ENCODE measurements at places on chromosomes 7 and 10.

DNA sequence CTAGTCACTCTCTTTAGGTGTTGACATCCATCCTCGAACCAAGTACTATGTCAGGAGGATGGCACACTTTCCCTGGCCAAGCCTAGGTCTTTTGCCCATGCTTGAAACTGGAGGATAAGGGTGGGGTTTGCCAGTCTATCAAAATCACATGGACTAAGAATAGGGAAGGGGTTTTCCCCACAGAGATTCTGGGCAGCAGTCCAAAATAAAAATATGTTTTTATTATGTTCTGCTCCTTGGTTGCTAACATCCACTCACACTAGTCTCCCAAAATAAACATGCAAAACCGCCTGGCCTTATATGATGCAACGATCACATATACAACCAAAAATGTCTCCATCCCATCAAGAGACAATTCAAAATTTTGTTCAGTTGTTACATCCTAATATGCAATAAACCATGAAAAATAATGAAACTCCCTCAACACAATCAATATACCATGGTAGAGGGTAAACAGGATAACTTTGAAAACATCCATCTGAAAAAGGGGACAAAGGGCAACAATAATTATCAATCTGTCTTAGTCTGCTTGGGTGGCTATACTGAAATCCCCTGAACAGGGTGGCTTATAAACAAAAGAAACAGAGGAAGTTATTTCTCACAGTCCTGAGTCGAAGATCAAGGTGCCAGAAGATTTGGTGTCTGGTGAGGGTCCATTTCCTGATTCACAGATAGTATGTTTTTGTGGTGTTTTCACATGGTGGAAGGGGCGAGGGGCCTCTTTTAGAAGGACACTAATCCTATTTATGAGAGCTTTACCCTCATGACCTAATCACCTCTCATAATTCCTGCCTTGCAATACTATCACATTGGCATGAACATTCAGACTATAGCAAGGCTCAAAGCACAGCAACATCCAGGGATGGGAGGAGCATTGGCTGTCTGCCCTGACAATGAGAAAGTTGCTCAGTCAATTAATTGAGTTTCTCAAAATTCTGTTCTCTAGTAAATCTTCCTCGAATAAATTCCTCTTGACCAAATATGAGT, 159.3 kb downstream of the ETV1 start:
- DNase-seq, result no peak

DNA sequence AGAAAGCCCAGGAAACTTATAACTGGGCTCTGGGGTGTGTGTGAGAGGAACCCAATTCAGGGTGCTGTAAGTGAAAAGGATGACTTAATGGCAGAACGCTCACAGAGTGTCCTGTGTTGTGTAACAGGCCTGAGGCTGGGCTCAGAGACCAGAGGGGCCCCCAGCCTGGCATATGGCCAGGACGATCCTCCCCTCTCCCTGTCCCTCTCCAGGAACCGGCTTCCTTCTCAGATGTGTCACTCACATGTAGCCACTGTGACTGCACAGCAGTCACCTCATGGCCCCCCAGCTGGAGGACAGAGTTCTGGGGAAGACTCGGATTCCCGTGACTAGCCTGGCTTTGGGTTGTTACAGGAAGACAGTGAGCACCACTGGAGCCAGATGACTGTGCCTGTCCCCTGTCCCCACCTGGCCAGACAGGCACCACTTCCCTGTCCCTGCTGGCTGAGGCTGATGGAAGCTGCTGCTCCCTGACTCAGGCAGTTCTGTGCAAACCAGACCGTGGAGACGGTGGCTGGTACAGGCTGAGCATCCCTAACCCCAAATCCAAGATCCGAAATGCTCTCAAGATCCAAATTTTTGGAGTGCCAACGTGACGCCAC, 220.5 kb downstream of the MLLT10 start:
- no peak for DNase-seq

DNA sequence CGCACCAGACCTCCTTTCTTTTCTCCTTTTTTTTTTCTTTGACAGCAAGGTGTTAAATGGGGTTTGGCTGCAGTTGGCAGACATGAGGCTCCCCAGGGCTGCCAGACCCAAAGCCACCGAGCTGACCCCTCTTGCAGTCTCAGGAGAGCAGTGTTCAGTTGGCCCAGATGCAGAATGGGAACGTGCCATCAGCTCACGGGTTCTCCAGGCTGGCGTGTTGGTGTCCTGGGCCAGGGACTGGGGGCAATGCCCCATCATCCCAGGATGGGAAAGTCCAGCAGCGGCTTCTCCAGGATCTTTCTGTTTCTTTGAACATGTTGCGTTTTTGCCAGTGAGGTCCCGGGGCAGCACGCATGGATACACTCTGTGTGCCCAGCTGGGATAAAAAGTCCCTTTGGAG, 114.6 kb upstream of the KCTD7 start:
- no peak for DNase-seq

GRCh38 chr7:42739638-42740037, 172.2 kb downstream of the C7orf25 start:
- no peak for DNase-seq

DNA sequence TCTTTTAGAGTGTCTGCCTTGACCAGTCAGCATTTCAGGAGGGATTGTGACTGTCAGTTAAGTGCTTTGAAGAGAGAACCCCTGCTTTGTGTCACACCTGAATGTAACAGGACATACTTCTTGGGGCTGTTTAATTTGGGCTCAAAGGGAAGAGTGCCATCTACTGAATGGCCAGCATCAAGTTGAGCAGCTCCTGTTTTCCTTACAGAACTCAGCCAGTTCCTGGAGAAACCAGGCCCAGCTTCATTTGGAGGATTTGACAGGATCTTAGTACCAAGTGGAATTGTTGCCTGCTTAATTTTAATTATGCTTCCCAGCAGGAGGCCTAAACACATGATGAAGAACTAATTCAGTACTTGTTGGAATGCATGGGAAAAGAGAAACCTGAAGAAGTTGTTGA, 8.3 kb downstream of the ADD3 start:
- DNase-seq, result no peak

GRCh38 chr10:94293354-94293753, 69.4 kb downstream of the NOC3L start:
- no peak for DNase-seq

DNA sequence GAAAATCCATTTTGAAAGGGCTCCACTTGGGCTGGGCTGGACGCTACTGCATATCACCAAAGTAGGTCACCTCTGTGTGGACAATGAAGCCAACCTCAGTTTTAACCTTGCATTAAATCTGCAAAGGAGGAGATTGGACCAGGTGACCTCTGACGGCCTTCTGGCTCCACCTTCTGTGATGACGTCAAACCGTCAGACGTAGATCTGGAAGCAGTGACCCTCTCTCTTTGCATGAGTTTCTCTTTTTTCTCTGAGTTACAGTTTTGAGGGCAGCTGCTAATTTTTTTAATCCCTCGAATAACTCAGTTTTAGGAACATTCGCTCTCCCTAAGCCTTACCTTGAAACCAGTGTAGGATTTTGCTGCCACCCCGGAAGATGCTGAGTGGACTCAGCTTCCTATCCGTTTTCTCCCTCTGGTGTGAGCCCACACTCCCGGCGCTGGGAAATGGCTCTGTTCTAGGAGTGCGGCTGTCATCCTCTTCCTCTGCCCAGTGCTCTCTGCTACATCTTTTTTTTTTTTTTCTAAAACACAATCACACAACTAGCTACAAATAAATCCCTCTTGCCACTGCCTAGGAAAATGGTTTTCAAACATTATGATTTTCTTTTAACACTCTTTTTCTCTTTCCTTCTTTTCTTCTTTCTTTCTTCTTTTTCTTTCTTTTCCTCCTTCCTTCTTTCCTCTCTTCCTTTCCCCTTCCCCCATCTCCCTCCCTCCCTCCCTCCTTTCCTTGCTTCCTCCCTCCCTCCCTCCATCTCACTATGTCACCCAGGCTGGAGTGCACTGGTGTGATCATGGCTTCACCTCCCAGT, 27.7 kb upstream of the NMT2 start:
- no peak for DNase-seq

DNA sequence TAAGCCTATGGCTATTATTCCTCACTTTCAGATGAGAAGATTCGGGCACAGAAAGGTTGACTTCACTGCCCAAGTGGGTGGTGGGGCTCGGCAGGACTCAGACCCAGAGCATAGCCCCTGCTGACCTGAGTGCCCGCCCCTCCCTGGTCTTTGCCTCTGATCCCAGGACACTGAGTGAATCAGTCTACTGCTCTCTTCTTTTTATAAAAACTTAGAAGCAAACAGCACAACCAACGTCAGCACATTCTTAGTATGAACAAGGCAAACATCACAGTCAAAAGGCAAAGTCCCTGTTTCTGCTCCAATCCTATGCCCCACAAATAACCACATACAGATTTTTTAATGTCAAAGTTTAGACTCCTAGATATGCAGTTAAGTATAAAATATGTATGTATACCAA, 237.8 kb downstream of the ZMYND11 start:
- DNase-seq, result no peak

DNA sequence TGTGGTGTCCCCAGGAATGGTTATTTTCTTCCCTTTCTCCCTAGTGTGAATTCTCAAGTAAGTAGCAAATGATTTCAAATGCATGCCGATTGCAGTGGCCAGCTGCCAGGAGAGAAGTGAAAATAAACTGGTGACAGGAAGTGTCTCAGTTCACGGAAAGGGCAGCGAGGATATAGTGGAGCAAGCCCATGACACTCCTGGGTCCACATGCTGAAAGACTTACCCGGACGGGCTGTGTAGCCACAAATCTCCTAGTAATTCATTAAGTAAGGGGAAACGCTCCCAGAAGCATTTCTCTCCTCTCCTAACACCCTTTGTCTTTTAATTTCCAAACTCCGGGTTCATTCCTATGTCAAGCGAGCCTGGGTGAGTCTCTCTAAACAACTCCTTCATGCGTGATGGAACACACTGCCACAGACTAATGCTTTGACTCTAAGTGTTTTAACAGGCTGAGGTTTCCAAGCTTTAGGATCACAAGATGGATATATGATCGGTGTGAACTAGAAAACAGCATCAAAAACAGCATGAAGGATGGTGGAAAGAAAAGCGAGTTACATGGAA, 125.6 kb downstream of the CYP26A1 start:
- no peak for DNase-seq

GRCh38 chr10:63713191-63714144, 192.3 kb downstream of the REEP3 start:
- DNase-seq, result no peak

DNA sequence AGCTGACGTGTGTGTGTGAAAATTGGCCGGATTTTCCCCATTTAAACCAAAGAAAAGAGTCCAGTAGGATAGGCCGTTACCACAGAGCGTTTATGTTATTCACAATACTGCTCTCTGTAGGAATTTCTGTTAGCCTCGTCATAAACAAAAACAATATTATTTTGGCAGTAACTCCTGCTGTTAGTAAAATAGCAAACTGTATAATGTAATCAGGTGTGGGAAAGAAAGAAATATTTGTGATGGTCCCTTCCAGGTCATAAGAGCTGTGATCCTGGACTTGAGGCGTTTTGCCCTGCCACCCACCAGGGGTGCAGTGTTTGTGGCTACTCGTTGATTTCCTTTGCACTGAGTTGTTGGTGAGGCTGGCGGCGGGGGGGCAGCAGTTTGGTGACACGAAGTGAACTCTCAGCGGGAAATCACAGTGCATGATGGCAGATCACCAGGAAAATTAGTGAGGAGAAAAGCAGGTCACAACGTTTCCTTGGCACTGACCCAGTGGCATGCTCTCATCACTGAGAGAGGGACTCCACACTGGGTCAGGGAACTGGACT, 2.8 kb downstream of the EEPD1 start:
- DNase-seq, result no peak

DNA sequence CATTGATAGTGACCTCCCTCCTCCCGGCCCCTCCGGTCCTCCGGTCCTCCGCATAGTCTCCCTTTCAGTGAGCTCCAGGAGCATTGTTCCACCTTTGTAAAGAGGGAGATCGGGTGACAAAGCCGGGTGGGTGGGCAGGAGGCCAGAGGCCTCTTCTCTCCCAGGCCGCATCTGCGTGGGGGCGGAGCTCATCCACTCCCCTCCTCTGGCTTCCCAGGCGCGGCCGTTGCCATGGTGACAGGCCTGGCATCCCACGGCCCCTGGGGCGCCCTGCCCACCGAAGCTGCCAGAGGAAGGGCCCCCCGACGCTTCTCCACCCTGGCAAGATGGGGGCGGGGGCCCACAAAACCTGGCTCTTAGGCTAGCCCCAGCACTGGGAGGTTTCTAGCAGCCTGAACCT, 4.4 kb upstream of the FZD9 start:
- no peak for DNase-seq

All from activated CD8-positive, alpha-beta memory T cell treated with anti-CD3 and anti-CD28 coated beads for 48 hours (primary cell).